ENCODE measurements at places on chromosomes 11 and 22.

DNA sequence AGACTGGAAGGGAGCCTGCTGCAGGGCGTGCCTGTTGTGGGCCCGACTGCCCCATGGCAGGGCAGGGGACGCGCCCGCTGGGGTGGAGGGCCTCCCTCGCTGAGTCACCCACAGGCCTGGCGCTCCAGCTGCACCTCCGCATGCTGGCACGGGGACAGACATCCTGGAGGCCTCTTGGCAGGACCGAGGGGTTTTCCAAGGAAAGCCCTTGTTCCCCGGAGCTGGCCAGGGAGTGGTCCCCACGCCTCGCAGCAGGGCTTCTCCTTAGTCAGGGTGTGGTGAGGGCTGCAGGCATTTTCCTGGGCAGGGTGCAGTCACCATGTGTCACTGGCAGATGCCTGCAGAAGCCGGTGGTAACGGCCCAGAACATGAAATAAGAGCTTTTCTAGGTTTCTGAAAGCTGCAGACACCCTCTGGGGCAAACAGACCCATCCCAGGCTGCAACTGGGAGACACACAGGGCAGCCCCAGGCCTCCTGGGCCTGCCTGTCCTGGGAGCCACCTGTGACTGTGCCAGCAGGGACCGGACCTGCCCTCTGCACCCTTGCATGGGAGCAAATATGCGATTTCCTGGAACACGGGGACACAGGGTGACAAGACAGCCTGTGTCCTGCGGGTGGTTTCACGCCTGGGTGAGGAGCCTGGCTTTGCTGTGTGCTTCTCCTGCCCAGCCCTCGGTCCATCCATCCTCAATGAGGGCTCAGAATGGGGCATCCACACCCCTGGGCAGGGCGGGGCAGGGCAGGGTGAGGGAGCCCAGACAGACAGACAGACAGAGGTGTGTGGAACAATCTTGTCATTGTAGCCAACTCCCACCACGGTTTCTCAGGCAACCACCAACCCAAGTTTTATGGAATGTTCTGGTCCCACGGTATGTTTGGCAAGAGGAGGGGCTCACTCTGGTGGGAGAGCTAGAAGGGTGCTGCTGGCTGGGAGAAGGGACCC is 43.2 kb upstream of the FADD start:
- DNase-seq: no peak

- DNase-seq: no peak
Observed at GRCh38 chr11:77698896-77699295, 61.3 kb upstream of the CLNS1A start.

DNA sequence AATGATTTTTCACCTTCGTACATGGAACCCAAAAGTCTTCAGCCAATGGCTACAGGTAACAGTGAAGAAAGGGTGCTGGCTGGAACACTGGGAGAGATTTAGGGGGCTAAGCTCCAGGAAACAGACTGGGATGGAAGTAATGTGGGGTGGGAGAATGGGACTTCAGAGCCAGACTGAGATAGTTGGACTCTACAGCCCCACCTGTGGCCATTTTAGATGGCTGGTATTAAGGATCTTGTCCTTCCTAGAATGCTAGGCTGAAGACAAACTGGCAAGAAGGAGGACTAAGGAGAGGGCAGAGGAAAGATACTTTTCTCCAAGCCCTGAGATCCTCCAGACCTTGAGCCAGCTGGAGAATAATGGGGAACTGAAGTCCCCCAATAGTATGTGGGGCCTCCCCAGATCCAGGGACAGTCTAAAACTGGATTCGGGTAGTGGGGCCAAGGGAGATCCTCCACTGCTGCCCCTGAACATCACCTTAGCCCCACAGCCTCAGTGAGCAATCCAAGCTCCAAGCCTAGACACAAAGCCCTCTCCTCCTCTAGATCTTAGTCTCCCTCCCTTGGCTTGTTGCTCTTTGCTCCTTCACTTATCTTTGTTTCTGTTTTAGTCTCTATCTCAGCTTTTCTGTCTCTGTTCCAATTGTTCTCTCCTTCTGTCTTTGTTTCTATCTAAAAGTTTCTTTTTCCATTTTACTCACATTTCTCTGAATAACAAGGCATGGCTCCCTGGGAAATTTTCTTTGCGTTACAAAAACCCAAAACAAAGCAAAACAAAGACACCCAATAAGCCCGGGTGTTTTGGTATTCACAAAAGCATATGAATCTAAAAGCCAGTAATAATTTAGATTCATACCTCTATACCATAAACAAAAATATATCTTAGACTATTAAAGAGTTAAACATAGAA is 16.2 kb upstream of the RRAS2 start:
- no peak for DNase-seq

- DNase-seq: no peak
Observed at GRCh38 chr22:36741204-36741793, 34.6 kb downstream of the IFT27 start.

- no peak for DNase-seq
Observed at GRCh38 chr22:22085702-22086500, 103.3 kb upstream of the TOP3B start.

GRCh38 chr22:33823552-33823951 is 96.7 kb downstream of the LARGE1 start:
- DNase-seq: no peak

GRCh38 chr22:46749682-46750529 is 11.9 kb upstream of the CERK start:
- DNase-seq: no peak

DNA sequence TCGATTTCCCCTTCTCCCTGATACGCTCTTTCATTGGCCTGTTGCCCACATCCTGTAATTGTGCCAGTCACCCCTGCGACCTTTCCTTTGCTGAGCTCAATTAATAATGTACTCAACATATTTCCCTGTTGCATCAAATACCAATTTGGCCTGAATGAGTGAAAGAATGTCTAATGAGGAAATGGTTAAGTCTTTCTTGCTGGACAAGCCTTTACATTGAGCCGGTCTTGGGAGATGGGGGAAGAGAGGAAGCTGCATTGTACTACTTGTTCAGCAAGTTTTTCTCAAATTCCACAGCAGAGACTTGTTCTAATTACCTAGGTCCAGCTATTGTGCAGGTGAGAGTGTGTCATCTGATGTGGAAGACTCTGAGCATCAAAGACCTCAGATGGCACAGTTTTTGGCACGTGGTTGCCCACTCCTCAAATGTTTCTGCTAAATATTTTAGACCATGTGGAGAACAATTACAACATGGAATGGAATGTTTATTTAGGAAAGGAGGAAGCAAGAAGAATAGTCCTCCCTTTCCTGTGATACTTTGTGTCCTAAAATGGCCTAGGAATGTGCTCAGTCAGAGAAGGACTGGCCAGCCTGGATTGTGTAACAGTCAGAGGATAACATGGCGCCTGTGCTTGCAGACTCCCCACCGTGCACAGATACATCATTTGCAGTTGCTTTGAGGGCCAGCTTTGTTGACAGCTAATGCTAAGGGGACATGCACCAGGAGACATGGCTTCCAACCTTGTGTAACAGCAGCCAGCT is 129.5 kb upstream of the E2F8 start:
- DNase-seq: no peak

DNA sequence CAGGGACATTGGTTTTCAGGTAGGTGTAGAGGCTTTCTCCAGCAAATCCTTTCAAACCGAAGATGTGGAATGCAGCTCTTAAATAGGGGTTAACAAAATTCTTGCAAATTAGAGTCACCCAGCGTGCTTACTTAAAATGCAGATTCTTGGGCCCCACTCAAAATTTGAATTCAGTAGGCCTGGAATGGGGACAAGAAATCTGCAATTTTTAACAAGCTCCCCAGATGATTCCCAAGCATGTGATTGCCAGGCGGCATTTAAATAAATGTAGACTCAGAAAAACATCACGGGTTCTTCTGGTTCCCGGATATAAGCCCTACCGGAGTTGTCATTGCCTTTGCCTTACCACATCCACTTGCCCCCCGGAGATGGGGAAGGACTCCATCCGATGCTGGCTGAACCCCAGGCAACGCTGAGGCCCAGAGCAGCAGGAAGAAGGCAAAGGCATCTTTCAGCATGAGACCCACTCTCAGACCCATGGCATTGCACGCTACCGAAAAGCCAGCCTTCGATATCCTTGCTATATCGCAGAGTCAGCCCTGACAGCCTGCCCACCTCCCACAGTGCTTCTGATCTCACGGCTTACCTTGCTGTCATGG is 134.2 kb downstream of the DSCAML1 start:
- DNase-seq: no peak

Data from activated naive CD8-positive, alpha-beta T cell treated with anti-CD3 and anti-CD28 coated beads for 36 hours (primary cell).